ENCODE measurements at places on chromosomes 11 and 22.

DNA sequence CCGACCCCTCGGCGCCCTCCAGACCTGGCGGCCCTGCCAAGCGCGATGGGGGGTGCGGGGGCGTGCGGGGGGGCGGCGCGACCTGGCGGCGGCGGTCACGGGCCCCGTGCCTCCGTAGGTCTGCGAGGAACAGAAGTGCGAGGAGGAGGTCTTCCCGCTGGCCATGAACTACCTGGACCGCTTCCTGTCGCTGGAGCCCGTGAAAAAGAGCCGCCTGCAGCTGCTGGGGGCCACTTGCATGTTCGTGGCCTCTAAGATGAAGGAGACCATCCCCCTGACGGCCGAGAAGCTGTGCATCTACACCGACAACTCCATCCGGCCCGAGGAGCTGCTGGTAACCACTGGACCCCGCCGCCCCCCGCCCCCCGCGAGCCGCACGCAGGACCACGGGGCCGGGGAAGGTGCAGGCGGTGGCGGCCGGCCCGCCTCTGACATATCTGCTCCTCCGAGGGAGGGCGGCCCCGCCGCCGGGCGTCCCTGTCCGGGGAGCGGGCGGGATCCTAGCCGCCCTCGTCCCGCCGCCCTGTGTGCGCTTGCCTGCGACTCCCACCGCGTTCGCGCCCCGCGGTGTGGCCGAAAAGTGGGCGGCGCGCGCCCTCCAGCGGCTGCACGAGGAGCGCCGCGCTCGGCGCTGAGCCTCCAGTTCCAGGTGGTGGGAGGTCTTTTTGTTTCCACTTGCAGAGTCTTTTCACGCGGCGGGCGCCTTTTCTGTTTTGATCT lies 2.1 kb downstream of the CCND1 start:
- peak; percentile 88 for DNase-seq

DNA sequence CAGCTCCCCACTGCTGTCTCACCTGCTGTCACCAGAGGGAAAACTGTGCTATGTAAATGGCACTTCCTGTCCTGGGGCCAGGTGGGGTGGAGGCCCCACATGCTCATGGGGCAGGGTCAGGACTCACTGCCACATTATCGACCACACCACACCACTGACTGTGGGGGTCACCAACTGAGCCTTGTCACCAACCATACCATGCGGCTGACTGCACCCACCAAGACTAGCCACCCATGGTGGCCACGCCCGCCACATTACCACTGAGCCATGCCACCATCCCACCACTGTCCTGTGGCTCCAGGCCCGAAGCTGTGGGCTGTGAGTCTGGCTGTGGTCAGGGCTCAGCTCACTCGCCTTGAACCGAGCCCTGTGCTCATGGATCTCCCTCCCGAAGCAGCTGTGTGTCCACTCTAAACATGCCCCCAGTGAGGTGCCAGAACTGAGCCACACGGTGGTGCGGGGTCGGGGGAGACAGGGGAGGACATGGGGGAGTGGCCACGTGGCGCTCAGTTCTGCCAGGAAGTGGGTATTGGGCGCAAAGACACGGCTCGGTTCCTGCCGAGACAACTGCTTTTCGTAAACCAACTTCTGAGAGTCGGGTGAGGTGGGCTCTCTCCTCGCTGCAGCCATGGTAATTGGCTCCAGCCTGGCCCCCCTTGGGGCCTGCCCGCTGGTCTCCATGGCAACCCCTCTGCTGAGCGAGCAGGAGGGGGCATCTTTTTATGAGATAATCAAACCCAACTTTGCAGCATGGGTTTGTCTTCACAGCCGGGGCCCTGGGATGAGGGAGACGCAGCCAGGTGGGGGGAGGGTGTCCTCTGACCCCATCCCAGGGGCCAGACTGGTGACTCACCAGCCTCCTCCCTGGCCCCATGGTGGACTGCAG lies 23.2 kb downstream of the RTN4R start:
- peak; percentile 80 for DNase-seq

- DNase-seq = no peak
These were observed 92.9 kb upstream of the RCN1 start for GRCh38 chr11:31997955-31998354.

GRCh38 chr11:44868021-44868420 lies 82.7 kb downstream of the TP53I11 start:
- DNase-seq = no peak

GRCh38 chr22:44272401-44272771 lies 40.4 kb downstream of the SHISAL1 start:
- DNase-seq = no peak

DNA sequence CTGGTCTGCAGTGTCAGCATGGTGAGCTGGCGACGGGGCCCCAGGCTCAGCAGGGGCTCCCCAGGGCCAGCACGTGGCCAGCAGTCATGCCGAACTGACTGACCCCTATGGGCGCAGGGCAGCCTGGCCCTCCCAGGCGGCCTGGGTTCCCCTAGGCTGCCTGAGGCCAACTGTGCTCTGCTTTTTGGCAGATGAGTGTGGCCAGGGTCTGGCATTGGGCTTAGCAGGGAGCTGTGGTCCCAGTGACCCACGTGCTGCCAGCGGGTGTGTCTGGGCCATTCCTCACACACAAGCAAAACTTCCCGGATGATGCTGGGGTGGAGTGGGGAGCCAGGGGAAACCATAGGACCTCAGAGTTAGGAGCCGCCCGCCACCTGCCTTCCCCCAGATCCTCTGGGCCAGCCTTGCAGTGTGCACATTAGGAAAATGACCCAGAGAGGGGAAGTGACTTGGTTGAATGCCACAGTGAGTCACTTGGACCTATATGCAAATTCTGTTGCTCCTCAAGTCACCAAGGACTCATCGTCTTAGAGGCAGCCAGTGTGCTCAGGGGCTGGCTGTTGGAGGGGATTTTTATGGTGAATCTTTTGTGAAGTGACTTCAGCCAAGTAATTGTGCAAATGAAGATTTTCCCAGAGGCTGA lies 6.5 kb downstream of the ADORA2A start:
- no peak for DNase-seq

GRCh38 chr11:125454047-125454446 lies 42.0 kb downstream of the FEZ1 start:
- DNase-seq = peak; percentile 82

GRCh38 chr11:66467034-66467659 lies 442 bp downstream of the PELI3 start:
- DNase-seq = peak; percentile 51

- DNase-seq = no peak
These were observed 152.2 kb downstream of the SPATA19 start for GRCh38 chr11:133693110-133693509.

GRCh38 chr11:80343436-80343835 lies 902.6 kb upstream of the TENM4 start:
- no peak for DNase-seq

DNA sequence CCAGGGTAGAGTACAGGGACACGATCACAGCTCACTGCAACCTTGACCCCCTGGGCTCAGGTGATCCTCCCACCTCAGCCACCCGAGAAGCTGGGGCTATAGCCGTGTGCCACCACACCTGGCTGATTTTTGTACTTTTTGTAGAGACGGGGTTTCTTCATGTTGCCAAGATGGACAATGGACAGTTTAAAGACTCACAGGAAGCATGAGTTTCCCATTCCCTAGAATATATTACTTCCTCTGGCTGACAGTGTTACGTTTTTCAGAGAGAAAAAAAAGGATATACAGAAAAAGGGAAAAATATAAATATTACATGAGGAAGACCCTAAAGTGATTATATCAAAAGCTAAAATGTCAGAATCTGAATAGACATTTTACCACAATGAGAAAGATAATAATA lies 72.3 kb downstream of the RSF1 start:
- no peak for DNase-seq

GRCh38 chr11:33716243-33716642 lies 15.6 kb upstream of the C11orf91 start:
- DNase-seq = peak; percentile 59

- no peak for DNase-seq
These were observed 77.4 kb downstream of the RELT start for GRCh38 chr11:73453562-73453961.

GRCh38 chr22:38824585-38824984 lies 19.2 kb downstream of the NPTXR start:
- DNase-seq = peak; percentile 67

GRCh38 chr11:62648967-62649364 lies 2.6 kb upstream of the GANAB start:
- DNase-seq = no peak

DNA sequence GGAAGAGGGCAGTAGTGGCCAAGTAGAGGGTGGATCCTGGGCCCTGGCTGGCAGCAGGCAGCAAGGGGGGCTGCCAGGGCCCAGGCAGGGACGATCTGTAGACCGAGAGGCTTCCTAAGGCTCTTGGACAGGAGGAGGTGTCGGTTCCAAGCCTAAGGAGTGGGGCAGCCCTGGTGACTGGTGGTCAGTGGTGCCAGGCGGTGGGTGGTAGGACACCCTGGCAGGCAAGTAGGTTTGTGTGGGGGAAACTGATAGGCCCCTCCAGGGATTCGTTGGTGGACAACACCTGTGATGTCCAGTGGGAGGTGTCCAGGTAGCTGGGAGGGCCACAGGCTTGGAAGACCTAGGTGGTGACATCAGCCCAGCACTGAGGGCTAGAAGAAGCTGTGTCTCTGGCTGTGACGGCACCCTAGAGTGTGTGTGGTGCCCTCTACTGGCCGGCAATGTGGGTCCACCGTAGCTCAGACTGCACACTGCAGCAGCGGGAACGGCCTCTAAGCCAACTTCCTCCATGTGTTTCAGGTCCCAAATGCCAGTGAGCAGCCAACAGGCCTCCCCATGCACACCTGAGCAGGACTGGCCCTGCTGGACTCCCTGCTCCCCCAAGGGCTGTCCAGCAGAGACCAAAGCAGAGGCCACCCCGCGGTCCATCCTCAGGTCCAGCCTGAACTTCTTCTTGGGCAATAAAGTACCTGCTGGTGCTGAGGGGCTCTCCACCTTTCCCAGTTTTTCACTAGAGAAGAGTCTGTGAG lies 9.4 kb upstream of the SAMM50 start:
- DNase-seq = peak; percentile 71

- no peak for DNase-seq
These were observed 123.3 kb upstream of the RCN1 start for GRCh38 chr11:31967404-31968130.

DNA sequence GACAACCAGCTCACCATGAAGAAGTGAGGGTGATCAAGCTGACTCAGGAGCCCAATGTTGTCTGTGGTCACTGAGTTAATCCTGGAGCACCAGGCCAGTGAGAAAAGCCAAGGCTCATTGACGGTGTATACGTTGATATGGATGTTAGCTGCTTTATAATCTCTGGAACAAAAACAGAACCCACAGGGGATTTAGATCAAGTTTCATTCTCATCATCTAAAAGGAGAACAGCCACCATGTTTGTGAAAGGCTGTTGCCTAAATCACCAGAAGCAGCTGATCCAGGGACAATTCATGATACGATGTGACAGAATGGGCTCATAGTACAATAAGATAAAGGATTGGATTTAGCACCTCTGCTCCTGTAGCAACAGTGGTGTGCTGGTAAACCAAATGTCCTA lies 68.5 kb downstream of the GDPD4 start:
- no peak for DNase-seq

- DNase-seq = no peak
These were observed 43.4 kb downstream of the GRIK4 start for GRCh38 chr11:120554766-120555432.

- no peak for DNase-seq
These were observed 56.3 kb upstream of the TNRC6B start for GRCh38 chr22:40121461-40121860.

DNA sequence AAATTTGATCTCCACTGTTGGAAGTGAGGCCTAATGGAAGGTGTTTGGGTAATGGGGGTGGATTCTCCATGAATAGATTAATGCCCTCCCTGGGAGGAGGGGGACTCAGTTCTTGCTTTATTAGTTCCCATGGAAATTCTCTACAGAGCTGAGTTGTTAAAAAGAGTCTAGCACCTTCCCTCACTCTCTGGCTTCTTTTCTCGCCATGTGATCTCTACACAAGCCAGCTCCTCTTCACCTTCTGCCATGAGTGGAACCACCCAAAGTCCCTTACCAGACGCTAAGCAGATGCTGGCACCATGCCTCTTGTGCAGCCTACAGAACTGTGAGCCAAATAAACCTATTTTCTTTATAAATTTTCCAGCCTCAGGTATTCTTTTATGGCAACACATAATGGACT lies 465.8 kb upstream of the ANO5 start:
- DNase-seq = no peak

DNA sequence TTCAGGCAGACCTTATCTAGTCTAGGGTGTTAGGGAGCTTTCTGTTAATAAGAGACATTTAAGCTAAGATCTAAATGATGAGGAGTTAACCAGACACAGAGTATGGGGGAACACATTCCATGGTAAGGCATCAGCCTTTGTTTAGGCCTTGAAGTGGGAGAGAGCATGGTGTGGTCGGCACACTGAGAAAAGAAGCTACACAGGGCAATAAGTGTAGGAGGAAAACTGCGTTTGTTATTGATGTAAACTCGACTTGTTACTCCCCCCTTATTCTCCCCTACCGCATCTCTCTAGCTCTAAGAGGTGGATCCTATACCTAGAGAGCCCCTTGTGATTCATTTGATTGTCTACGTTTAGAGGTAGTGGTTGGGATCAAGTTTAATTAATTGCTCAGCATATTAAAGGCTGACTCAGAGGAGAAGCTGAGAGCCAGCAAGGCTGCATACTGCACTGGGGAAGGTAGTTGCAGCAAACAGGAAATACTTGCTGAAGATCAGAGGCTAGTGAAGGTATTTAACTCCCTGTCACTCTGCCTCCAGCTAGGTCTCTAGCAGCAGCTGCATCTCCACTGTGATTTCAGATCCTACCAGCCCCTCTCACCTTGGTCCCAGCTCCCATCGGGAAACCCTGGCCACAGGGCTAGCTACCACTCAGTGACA lies 86.8 kb upstream of the TEAD1 start:
- DNase-seq = no peak

Data from K562 (cell line).